ENCODE measurements at places on chromosomes 3 and 15.

DNA sequence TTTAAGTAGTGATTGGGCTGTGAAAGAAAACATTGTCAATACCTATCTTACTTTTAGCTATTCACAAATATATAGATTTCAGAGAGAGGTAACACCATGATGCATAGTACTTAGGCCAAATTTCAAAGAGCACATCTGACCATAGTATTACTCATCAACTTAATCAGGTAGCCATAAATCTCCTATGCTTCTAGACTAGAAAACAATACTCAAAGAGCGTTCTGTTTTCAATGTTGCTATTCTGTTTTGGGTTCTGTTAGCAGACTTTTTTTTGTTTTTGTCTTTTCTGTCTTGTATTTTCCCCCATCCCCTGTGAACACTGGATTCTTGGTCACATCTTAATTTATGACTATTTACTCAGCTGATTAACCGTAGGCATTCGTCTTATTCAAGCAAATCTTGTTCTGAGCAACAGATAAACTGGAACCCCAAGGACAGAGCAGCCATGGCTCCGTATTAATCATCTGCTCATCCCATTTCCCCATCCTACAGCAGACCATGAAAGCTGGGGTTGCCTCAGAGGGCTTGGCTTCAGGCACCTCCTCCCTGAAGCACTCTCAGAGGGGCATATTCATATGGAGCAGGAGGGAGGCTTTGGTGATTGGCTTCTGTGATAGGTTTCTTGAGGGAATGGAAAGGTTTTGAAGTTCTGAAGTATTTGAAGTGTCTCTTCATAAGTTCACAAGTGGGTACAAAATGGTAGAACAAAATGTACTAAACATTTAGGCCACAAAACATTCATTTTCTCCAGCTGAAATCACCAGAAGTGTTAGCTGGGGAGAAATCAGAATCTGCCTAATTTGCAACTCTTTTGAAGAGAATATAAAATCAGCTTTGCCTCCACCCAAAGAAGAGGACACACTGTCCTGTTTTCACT, 105.3 kb downstream of the TNIK start:
- DNase-seq = no peak

- DNase-seq = no peak
Measured at GRCh38 chr15:28786521-28786920, 61.9 kb downstream of the GOLGA6L7 start.

DNA sequence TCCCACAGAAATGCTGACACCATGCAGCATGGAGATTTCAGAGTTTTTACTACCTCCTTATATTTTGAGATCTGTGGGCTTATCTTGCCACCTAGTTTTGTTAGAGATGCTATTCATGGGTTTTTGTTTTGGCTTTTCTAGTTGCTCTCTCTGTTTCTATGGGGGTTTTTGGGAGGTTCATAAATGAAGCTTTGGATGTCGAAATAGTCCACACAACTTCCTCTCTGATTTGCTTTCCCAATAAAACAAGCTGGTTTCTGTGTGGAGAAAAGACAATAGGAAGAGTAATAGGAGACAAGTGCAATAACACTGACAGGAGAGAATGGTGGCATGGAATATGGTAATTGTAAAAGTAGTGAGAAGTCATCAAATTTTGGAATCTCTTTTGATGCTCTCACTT, 106.8 kb upstream of the GPR149 start:
- DNase-seq = no peak

GRCh38 chr15:95784508-95784907, 546.0 kb upstream of the NR2F2 start:
- no peak for DNase-seq

DNA sequence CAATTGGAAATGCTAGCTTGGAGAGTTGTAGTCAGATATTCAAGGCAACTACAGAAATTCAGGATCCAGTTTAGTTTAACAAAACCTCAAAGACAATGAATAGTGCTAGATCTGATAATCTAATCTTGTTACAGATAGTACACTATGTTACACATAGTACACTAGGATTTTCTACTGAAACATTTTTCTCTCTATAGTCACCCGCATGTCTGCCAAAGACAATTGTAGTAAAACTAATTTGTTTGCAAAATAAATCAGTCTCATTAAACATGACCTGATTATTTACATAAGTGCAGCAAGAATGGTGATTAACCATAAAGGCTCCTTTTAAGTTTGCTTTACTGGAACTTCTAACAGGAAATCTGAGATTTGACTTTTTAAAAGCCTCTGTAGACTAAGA, 52.0 kb downstream of the ILDR1 start:
- DNase-seq = no peak

GRCh38 chr3:127115691-127116351, 77.1 kb upstream of the PRR23E start:
- no peak for DNase-seq

- no peak for DNase-seq
Measured at GRCh38 chr15:68484696-68485400, 52.9 kb upstream of the ITGA11 start.

GRCh38 chr15:67807836-67808235, 17.5 kb upstream of the SKOR1 start:
- DNase-seq = no peak

GRCh38 chr3:5006755-5007202, 27.5 kb downstream of the BHLHE40 start:
- no peak for DNase-seq

DNA sequence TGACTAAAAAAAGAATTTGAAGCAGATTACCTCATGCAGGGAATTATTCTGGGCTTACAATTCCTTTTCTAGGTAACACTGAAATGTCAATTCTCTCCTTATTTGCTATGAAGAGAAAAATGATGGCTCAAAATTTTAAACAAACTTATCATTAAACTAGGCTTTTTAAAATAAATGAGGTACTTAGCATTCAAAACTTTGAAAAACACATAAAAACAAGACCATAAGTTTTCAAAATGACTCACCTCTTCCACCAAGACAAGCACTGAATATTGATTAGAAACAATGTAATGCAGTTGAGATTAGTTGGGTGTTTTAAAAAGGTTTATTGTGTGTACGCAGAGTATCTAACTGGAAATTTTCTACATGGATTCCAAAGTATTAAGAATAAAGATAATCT, 154.6 kb downstream of the ADAM10 start:
- DNase-seq = no peak

- no peak for DNase-seq
Measured at GRCh38 chr15:72237853-72238224, 6.8 kb upstream of the PKM start.

DNA sequence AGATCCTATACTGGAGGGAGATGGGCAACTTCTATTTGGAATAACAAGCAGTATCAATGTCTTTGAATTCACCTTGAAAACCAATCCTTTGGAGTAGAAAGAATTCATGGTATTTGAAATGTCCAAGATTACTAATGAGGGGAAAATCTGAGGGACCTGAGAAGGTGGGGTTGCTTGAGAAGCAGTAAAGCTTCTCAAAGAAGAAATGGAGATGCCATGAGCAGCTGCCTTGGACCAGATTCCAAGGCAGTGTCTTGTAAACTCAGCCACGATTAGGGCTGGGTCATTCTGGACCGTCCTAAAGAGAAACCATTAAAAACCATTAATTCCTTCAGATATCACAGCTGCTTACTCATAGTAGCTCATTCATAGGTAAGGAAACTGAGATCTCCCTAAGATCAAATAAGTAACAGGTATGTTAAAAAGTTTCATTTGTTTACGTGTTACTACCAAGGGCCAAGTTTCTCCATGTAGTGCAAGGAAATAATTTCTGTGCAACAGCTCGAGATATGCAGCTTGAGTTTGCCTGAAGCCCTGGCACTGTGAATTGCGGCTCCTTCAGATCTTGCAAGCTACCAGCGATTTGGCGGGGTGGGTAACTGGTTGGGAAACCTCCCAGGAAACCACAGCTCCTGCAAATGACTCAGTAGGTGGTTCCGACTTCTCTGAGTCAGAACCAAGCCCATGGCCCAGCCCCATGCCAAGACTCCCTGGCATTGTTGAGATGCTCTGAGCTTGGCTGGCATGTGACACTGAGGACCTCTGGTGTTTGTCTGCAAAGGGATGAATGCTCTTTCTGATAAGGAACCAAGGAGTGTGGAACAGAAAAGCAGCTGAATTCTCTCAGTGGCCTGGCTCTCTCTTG, 296.8 kb downstream of the RORA start:
- DNase-seq = no peak

DNA sequence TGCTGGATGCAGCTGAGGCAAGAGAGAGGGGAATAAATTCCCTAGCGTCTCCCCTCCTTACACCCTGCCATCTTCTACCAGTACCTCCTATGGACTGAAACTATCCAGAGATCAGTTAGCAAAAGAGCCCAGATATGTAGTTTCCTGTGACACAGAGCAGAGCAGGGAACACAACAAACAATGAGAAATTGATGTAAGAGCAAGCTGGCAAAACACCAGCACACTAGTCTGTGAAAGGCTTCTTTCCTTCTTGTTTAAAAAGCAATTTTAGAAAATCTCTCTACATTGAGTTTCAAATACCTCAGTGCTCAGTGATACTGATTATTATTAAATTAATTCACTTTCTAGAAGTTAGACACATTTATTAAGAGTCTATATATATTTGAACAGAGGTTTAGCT, 215.6 kb upstream of the AZI2 start:
- no peak for DNase-seq

- no peak for DNase-seq
Measured at GRCh38 chr3:30625541-30626438, 19.4 kb downstream of the TGFBR2 start.

DNA sequence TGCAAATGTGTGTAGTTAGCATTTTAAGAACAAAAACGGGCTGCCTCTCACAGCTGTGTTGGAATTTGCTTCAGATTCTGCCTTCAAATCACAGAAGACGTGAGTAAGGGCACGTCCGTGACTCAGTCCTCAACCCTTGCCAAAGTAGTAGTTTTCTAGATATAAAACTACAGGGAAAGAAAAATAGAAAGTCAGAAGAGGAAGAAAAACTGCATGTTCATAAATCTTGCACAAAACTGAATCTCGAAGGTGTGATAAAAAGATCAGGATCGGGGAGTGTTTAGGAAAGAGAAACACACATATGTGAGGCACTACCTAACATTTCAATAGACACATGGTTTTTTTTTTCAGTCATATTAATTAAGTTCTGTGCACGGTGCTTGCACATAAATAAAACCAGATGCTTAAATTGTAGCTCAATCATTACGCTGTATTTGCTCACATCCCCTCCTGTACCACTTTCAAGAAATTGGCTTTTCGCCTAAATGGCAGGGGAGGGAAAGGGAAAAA, 71.7 kb downstream of the P3H2 start:
- DNase-seq = no peak

DNA sequence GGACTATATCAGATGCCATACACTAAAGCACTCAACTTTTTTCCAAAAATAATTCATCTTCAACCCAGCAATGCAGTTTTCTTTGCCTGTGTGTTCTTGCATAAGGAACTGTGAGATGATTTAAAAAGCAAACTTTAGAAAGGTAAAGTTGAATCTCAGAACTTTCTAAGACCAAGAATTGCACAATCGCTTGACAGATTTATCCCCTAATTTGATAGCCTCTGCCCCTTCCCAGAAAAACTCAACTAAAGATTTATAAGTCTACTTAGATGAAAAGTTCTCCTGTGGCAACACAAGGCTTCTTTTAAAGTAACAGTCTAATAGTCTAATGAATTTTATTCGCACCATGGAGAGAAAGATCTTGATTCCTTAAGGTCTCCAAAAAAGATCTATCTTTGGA, 259.3 kb downstream of the MAGI1 start:
- no peak for DNase-seq

- no peak for DNase-seq
Measured at GRCh38 chr3:32755761-32756160, 62.0 kb upstream of the TRIM71 start.

- no peak for DNase-seq
Measured at GRCh38 chr3:52231502-52232278, 6.2 kb upstream of the TLR9 start.

- DNase-seq = no peak
Measured at GRCh38 chr3:72042397-72043203, 257.7 kb upstream of the PROK2 start.

- no peak for DNase-seq
Measured at GRCh38 chr3:55512571-55513343, 25.7 kb upstream of the WNT5A start.

DNA sequence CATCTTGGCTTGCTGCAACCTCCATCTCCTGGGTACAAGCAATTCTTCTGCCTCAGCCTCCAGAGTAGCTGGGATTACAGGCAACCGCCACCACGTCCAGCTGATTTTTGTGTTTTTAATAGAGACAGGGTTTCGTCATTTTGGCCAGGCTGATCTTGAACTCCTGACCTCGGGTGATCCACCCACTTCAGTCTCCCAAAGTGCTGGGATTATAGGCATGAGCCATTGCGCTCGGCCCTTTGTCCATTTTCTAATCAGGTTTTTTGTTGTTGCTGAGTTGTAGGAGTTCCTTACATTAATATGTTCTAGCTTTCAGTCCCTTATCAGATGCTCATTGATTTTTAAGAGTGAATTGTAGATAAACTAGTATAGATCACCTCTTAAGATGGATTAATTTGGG, 20.3 kb downstream of the RAB5A start:
- DNase-seq = no peak

DNA sequence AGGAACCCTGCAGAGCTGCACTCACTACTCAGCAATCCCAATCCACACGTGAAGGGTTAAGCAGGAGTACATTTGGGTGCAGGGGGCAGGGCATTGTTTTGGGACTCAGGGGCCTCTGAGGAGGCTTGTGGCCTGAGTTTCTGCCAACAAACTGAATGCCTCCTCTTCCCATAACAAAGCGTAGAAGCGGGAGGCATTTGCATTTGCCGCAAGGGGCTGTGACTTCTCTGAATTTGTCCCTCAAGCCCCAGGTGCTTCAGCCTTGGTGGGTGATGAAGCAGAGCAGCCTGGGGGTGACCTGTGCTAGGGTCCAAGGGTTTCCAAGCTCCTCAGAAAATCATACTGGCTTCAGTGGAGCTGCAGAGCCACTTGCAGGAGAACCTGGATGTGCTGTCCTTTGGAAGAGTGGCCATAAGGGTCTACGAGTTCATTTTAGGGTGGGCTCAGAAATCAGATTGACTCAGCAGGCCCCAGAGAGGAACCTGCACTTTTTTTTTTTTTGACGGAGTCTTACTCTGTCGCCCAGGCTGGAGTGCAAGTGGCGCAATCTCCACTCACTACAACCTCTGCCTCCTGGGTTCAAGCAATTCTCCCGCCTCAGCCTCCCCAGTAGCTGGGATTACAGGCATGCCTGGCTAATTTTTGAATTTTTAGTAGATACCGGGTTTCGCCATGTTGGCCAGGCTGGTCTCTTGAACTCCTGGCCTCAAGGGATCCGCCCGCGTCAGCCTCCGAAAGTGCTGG, 1.4 kb upstream of the RPSA start:
- DNase-seq = no peak

DNA sequence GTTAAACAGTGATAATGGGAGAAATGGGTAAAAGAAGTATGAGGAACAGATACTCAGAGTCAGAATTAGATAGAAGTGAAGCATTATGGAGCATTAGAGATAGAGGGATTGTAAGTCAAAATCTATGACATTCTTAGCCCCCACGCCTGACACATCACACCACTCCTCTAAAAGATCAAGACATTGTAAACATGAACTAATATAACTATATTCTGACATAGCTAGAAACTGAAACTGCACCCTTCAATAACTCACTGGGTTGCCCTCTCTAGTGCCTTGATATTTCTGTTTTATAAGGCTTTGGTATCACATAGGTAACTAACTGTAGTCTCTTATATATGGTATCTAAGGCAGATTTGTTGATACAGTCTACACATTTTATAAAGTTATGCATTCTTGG, 684.3 kb upstream of the DPPA4 start:
- DNase-seq = no peak

Data from NCI-H2081 (cell line).